ENCODE measurements at places on chromosomes 6 and 20.

- no peak for DNase-seq
These were observed 68.6 kb upstream of the PRSS16 start for GRCh38 chr6:27178860-27179259.

DNA sequence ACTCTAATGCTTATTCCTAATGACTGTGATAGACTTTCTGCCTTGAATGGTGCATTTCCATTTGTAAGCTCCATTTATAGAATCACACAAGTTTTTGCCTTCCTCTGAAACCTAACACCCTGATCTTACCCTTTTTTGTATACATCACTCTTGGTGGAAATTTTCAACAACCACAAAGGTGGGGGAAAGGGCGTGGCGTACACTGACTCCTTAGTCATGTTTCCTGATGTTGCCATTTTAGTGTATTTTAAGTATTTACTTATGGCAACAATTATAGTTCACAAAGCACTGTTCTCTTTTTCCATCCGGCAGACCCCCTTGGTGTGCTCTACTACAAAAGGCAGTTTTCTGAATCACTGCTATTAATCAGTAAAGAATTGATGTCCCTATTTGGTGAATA is 92.0 kb downstream of the ATXN1 start:
- peak; percentile 38 for DNase-seq

- DNase-seq = no peak
These were observed 2.3 kb downstream of the DSTN start for GRCh38 chr20:17572034-17572638.

- no peak for DNase-seq
These were observed 22.6 kb downstream of the GNAS start for GRCh38 chr20:58875111-58875510.

DNA sequence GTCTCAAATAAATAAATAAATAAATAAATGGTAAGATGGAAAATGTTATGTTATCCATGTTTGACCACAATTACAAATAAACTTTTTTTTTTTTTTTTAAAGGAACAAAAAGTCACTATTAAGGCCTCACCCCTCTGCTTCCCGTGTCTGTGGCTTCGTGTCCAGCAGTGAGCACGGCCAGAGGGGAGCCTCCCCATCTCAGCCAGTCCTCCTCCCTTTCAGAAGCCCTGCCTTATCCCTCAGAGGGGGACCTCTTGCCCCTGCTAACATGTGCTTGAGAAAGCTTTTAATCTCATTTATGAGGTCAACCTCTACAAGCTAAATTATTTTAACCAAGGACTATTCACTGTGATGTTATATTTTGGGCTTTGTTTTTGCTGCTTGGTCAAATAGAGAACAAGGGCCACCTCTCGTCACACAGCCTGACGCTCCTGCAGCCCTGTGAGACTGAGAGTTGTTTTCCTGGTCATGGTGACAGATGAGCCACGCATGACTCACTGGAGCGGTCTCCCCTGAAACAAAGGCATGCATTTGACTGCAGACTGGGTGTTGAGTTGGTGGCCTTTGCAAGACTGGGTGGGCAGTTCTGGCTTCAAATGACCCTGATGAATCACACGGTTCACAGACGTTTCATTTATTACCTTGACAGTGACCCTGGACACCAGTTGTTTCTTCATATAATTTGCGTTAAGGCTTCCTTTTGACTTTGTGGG is 131.8 kb downstream of the TIAM2 start:
- DNase-seq = peak; percentile 46

- no peak for DNase-seq
These were observed 43.8 kb downstream of the POPDC3 start for GRCh38 chr6:105135907-105136430.

- no peak for DNase-seq
These were observed 650.5 kb downstream of the UTRN start for GRCh38 chr6:144935661-144936060.
